ENCODE measurements at places on chromosomes 3 and 15. TPM values are rescaled to one million over a fixed set of nuclear protein-coding genes. Genes with fewer than 3 reads are reported as not detected.

DNA sequence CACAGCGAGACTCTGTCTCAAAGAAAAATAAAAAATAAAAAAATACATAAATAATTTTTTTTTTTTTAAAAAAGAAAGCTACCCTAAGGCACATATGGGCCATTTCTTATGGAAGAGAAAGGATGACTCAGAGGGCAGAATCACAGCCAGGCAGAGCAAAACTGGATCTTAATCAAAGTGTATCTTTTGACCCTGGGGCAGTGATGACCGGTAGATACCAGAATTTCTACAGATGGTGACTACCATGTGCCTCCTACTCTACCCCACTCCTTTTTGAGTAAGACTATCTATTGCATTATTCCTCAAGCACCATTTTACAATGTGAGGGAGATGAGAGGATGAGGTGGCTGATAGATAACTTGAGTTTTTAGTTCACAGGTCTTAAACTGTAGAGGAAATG is 26.0 kb downstream of the TARS3 start:
- no peak for DNase-seq

DNA sequence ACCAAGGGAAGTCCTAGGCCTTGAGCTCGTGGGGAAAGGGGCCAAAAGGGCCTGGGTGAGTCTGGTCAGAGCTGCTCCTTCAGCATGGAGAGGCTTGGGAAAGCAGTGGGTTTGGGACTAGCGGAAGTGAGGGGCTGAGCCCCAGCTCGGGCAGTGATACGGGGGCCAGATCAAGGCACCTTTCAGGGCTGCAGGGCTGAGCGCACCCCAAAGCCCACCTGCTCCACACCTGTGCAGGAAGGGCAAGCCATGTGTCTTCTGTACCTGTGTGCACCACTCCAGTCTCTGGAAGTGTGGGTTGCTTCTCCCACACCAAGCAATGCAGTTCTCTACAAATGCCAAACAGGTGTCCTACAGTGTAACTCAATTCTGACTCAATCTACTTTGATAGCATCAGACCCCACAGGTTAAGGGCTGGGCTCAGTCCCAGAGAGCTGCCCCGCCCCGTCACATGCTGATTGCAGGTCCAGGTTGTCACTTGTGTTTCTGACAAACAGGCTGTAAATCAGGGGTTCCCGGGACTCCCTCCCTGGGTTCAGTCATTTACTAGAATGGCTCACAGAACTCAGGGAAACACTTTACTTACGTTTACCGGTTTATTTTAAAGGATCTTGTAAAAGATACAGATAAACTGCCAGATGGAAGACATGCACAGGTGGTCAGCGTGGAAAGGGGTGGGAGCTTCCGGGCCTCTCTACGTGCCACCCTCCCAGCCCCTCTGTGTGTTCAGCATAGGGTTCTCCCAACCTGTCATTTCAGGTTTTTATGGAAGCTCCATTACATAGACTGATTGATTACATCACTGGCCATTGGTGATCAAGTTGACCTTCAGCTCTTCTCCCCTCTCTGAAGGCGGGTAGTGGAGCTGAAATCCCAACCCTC is 28.8 kb upstream of the KLF13 start:
- no peak for DNase-seq

- no peak for DNase-seq
Measured at GRCh38 chr3:177300039-177300833, 103.0 kb upstream of the TBL1XR1 start.

SPATA12 gene
- total RNA-seq, result 0.10 TPM

OR5K2 gene
- total RNA-seq, result not detected
